ENCODE measurements at places on chromosomes 1 and 21.

DNA sequence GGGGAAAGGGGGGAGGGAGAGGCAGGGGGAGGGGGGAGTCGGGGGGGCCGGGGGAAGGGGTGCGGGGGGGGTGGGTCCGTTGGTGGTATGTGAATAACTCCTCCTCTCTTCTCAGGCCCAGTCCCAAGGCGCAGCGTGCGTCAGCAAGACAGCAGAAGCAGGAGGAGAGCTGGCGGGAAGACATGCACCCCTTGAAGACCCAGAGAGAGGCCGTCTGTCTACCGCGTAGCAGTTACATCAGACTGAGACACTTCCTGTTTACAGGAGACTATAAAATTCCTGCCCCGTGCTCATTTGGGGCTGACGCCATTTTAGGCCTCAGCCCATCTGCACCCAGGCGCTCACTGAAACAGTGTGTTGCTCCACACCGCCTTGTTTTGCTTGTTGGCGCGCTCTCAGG lies 55.3 kb downstream of the SETD4 start:
- no peak for DNase-seq

GRCh38 chr1:48792961-48793360 lies 16.3 kb upstream of the BEND5 start:
- no peak for DNase-seq

DNA sequence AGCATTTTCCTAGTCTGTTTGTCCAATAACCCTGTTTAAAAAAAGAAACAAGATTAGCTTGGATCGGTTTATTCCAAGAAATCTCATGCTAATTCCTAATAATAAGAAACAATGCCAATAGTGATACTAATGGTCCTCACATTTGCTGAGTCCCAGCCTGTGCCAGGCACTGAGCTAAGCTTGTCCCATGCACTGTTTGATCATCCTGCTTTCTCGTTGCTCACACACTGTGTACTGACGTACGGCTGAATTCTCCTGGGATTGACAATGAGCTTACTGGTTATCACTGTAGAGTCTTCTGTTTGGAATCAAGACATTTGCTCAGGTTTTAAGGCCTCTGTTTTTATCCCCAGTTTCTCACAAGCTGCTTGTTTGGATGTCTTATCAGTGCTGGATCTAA lies 71.1 kb downstream of the CACNA1E start:
- DNase-seq, result no peak

GRCh38 chr1:209417761-209418160 lies 165.8 kb upstream of the CAMK1G start:
- DNase-seq, result no peak

DNA sequence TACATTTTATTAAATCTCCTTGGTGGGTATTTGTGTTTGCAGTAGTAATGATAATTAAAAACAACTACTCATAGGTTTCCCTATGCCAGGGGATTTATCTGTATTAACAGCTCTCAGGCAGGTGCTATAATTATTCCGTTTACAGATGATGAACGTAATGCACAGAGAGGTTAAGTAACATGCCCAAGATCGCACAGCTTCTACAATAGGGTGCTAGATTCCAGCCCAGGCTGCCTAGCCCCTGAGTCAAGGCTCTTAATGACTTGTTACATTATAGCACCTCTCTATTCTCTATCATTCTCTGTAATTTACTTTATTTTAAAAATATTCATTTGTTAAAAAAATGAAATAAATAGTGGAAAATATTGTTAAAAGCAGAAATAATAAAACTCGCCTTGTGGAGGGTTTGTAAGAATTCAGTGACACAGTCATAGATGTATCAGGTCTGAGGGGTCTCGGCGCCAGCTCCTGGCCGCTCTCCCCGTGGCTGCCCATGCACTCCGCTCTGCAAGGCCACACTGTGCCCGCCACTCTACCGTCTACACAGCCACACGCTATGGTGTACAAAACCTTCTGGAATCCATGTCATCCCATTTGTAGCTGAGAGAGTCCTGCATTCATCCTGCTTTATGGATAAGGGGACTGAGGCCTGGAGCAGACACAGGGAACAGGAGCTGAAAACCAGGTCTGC lies 562.2 kb downstream of the MATN1 start:
- DNase-seq, result no peak

DNA sequence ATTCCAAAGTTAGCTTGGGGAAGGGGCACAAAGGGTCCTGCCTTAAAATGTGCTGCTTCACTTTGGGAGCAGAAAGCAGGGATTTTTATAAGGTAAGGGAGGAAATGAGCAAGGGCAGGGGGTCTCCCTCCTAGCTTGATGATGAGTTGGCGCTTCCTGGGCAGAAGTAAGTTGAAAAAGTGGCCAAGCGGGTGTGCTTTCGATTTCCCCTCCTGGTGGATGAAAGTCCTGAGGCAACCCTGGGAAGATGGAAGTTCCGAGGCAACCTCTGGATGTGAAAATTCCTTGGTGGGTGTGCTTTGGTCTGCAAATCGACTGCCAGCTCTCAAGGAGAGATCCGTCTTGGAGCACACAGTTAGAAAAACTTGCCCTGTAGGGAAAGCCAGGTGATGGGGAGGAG lies 41.7 kb upstream of the CD2 start:
- DNase-seq, result no peak

DNA sequence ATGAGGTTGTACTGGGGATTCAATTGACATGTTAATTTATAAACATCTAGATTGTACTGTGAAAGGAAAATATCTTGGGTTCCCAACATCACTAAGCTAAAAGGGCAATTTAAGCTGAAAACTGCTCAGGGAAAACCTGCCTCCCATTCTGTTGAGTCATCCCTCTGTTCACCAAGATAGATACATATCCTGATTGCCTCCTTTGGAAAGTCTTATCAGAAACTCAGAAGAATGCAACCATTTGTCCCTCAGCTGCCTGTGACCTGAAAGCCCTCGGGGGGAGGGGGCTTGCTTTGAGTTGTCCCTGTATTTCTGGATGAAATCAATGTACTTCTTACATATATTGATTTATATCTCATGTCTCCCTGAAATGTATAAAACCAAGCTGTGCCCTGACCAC lies 187.0 kb upstream of the ETV3 start:
- no peak for DNase-seq

GRCh38 chr1:164619006-164619784 lies 60.2 kb downstream of the PBX1 start:
- DNase-seq, result no peak

DNA sequence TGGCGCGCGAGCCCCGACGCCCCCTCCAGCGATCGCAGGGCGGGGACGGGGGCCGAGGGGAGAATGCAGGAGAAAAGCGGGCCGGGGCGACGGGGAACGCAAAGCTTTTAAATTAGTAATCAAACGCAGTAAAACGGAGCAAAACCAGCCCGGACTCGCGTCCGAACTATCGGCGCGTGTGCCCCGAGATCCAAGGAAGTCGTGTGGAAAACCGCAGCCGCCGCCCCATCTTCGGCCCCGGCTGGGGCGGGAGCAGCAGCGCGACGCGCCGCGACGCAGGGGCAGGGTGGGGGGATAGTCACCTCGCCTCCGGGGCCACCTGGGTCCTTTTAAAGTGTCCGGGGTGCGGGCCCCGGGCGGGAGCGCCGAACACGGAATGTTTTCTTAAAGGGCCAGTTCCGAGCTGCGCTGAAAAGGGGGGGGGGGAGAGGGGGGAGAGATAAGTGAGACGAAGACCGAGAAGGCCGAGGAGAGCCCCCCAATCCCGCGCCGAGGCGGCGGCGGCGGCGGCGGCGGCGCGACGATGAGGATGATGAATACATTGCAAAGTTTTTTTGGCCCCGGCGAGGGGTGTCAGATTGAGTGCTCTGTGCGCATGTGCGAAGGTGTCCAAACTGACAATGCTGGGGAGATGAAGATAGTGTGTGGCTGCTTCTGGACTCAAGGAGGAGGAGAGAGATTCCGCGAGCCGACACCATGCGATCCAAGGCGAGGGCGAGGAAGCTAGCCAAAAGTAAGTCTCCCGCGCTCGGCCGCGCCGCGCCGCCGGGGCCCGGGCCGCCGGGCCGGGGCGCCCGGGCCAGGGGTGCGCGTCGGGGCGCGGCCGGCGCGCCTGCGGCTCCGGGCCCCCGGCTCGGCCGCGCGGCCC lies at the start of gene PRDM16:
Gene PRDM16, plus strand, starts transcription at position 640 of the 868 bp plus-strand sequence. Its CDS starts 57 bp downstream, at position 697.
- no peak for DNase-seq

GRCh38 chr1:64590316-64590715 lies 120.4 kb downstream of the CACHD1 start:
- DNase-seq, result no peak

DNA sequence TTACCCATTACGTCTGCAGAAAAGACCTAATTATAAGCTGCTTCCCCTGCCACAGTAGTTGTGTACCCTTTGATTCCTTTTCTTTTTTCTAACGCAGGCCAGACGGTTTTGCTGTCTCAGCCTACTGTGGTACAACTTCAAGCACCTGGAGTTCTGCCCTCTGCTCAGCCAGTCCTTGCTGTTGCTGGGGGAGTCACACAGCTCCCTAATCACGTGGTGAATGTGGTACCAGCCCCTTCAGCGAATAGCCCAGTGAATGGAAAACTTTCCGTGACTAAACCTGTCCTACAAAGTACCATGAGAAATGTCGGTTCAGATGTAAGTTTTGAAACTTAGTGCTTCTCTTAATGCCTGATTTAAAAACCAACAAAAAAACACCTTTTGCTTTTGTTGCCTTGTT lies 35.8 kb downstream of the ATF6 start:
- DNase-seq, result no peak

GRCh38 chr1:22607154-22607553 lies 29.3 kb upstream of the C1QA start:
- DNase-seq, result no peak

DNA sequence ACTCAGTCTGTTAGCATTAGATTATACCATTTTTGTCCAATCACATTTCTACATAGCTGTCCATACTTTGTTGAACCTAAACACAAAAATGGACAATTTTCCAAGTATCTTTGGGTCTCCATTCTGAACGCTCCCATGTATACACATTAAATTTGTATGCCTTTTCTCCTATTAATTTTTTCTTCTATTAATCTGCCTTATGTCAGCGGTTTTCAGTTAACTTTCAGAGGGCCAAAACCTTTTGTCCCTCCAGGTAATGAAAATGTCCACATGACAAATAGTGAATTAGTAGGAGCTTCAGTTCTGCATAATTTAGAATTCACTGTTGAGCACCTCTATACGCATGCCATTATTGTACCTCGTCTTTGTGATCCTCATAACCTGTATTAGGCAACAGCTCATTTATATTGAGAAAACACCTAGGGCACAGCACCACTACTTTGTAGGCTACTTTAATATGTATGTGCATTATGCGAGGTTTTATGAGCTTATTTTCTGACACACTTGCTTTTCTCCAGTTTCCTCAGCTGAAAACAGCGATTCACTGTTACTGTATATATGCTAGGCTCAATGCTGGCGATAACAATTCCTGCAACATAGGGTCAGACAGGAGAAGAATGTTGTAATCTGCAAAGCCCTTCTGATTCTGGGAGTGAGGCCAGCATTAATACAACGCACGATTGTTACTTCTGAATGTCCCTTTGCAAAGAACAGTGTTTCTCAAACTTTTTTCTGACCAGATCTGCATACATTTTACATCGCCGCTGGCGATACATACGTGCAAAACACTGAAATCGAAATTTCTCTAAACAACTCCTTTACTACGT lies 1.1 kb upstream of the ABCD3 start:
- no peak for DNase-seq

GRCh38 chr1:91007827-91008226 lies 14.0 kb downstream of the ZNF644 start:
- no peak for DNase-seq

DNA sequence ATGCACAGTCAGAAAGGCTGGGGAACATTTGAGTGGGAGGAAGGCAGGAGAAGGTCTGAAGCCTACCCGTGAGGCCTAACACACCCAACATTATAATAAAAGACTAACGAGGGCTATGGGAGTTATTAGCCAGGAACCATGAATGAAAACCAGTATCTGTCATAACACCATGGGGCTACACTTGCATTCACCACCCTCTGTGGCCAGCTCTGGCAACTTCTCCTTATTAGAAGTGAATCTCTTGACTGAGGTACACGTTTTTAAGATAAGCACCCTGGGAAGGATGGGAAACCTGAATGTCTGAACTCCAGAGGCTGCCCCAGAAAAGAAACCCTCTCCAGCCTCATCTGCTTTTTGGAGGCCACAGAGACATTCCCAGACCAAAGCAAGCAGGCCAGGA lies 204.3 kb upstream of the RAB4A start:
- no peak for DNase-seq

DNA sequence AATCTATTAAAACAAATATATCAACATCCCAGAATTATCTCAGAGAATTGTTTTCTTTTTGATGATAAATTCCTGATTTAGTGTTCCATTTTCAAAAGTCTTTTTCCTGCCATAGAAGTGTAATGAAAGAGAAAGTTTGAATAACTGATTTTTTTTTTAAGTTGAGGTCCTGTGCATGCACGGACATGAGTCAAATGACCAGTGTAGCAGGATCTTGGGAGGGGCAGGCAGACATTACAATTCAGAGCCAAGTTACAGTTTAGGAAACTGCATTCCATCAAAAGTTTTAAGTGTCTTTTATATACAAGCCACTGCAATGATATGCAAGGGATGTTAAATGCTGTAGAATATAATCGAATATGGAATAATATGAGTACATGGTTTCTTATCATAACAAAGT lies 227.5 kb downstream of the HMCN1 start:
- DNase-seq, result no peak

GRCh38 chr1:185432948-185433347 lies 115.9 kb upstream of the IVNS1ABP start:
- DNase-seq, result no peak

DNA sequence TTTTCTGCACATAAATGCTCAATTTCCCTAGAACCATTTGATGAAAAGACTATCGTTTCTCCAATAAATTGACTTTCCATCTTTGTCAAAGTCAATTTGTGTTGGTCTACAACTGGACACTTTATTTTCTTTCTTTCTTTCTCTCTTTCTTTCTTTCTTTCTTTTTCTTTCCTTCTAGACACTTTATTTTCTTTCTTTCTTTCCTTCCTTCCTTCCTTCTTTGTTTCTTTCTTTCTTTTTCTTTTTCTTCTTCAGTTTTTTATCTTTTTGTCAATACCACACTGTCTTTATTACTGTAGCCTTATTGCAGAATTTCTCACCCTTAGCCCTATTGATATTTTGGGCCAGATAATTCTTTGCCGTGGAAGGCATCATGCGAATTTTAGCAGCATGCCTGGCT lies 73.5 kb downstream of the FASLG start:
- no peak for DNase-seq

GRCh38 chr1:12654657-12655056 lies 10.8 kb downstream of the AADACL4 start:
- DNase-seq, result no peak

GRCh38 chr1:157442065-157442464 lies 110.2 kb downstream of the FCRL5 start:
- no peak for DNase-seq

DNA sequence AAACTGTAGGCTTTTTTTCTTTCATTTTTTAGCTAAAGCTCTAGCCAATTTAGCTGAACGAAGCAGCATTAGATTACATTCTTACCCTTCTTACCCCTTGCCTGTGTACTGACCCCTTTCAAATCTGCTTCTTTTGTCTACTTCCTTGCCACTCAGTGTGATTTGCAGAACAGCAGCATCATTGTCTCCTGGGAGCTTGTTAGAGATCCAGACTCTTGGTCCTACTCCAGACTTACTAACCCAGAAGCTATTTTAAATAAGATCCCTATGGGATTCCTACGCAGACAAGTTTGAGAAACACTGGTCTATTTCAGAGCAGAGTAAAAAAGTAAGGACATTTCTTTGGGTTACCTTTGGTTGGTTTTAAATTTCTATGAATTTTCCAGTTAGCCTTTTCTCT lies 13.8 kb downstream of the LRRC39 start:
- no peak for DNase-seq

- DNase-seq, result no peak
Observed at GRCh38 chr1:74392840-74393239, 119.6 kb downstream of the LRRC53 start.

Measured in naive thymus-derived CD8-positive, alpha-beta T cell (primary cell).